DMS 273 treated with DMSO at 0.1 percent for 48 hours (cell line): ENCODE measurements at places on chromosomes 5 and 9.

DNA sequence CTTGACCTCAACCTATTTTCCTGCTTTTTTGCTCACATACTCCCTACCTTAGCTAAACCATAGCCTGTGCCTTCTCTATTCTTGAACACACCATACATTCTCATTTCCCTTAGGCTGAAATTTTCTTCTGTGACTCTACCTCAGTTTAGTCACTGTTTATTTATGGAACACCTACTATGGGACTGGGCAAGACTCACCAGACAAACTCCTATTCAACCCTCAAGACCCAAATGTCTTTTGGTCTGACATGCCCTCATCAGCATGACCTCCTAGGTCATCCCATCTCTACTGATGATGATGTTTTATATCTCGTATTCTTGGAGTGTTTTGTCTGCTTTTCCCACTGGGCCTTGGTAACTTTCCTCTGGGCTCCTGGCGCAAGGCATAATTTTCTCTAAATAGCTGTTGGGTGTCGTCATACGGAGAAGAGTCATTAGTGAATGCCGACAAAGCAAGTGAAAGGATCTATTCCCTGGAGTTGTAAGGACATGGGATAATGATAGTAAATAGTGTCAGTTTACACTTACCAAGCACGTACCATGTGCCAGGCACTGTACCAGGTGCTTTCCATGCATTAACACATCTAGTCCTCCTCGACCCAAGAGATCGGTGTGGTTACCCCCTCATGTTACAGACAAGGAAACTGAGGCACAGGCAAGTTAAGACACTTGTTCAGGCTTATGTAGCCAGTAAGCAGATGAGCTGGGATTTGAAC, 22.4 kb upstream of the PITX1 start:
- no peak for DNase-seq

DNA sequence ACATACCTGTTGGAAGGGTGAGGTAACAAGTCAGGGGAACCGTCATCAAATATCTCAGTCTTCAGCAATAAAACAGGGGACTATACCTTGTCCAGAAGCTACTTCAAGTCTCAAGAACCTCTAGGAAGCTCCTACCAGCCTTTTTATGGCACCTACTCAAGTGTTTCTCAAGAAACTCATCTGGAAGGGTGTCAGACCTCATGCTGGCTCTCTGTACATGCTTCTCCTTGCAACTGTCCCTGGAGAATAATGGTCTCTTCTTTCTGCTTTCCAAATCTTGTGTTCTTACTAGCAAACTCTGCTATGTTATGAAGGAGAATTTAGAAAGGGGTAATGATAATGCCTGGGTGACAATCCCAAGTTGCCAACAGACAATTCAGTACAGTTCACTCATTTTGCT, 8.3 kb upstream of the PTAR1 start:
- DNase-seq = no peak

DNA sequence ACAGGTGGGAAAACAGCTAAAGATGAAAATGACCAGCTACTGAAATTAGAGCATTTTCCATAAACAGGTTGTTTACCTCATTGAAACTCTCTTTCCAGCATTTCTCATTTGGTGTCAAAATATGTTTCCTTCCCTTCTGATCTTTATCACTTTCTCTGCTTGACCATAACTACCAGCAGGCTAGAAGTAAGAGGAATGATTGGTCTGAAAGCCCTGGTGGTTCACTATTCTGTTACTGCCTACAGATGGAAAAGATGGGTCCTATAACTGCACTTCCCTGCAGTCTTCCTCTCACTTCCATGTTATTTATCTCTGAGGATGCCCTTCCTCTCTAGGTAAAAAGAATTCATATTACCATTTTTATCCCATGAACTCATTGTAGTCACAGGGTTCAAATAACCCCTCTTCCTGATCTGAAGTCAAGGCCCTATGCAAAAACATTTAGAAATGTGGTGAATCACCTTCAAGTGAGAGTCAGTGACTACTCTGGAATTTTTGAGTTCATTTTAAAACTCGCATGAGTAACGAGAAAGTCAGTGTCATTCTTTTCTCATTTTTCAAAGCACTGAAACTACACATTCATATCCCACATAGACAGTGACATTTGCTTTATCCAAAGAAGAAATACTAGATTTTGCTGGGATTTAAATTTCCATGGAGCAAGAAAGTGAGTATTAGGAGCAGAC, 51.7 kb downstream of the ZNF474 start:
- no peak for DNase-seq

- DNase-seq = no peak
Measured at GRCh38 chr5:76555114-76555513, 68.1 kb downstream of the F2RL2 start.

- no peak for DNase-seq
Measured at GRCh38 chr5:124772457-124773200, 26.2 kb upstream of the ZNF608 start.

GRCh38 chr5:146365618-146366017, 27.0 kb downstream of the POU4F3 start:
- DNase-seq = no peak

DNA sequence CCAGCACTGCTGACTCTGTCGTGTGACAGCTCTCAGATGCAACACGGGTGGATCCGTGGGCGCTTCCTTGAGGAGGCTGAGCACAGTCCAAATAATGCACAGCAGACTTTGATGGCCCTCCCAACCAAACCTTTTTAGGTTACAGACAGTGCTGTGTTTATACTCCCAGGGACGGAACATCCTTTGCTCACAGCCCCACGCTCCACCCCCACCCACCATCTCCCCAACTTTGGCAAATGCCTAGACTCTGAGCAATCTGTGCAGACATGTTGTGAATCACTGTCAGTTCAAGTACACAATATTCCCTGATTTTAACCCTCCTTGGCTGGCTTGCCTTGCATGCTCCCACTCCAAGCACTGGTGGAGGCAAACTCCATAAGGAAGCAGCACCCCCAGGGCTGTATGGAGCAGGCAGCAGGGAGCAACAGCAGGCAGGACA, 324.6 kb downstream of the MLLT3 start:
- DNase-seq = no peak

DNA sequence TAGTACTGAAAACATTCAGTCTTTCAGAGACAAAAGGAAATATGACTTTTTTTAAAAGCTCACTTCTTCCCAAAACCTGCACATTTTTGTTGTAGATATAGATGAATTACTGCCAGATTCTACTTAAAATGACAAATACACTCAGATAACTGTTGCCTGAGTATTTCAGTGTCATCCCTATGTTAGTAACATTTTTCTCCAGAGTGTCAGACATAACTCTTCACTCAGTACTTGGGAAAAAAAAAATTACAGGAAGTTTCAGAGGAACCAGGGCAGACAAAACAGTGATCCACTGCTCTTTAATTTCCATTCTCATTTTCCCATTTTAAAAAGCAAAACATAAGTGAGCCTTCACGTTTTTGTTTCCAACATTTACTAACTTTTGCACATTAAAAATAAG, 79.3 kb upstream of the ITGA1 start:
- DNase-seq = no peak

GRCh38 chr9:36194326-36195000, 3.7 kb downstream of the CLTA start:
- no peak for DNase-seq

GRCh38 chr9:115627511-115627910, 509.6 kb upstream of the TNC start:
- no peak for DNase-seq

DNA sequence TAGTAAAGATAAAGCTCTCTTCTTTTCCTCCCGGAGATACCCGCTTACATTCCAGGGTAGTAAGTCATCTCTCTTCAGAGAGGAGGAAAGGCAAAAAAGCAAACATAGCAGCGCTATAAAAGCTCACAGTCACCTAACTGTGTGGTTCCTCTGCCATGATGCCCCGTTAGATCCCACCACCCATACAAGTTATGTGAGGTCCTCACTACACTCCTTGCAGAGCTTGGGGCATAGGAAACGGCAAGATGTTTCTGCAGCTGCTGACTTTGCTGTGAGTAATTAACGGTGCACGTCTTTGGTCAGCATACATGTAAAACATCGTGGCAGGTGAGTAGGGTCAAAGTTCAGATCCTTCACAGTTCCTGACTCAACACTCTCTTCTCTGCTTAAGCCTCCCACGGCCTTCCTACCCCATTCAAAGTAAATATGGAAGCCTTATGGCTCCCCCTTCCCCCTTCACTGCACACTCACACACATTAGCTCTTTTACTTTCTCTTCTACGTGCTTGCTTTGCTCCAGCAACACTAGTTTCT, 218.9 kb downstream of the DIRAS2 start:
- DNase-seq = no peak

- no peak for DNase-seq
Measured at GRCh38 chr5:83011985-83012384, 65.2 kb downstream of the TMEM167A start.

DNA sequence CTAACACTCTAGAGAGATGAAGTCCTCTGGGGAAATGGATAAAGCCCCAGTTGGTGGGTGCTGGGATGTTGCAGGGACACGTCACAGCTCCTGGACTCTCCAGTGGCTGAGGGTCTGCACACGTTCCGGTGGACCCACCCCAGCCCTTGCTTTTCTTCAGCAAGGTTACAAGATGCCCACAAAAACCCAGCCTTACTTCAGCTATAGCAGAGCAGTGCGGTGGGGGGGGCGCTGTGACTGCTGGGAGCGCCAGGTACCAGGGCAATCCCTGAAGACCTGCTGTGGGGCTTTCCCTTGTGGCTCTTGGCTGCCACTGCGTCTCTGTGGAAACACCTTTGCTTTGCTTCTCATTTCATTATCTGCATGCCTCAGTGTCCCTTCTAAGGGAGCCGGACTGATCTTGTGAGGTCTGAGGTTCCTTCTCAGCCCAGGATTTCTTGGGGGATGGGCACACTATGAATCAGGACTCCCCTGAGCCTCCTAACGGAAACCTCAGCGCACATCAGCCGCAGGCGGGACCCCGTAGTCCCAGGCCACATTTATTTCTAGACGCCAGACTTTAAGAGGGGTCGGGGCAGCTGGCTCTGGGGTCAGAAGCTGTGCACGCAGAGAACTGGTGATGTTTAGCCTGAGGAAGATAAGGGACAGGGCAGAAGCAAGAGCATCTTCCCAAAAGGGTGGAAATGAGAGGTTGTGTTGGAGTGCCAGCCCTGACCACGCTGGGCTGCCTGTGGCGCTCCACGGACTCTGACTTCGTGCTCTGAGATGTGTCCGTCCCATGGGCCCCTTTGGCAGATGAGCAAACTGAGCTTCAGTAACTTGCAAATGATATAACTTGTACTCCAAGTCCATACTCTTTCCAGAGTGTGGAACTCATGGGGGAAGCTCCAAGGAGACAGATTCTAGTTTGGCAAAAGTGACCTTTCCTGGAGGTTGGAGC, 106.8 kb downstream of the WNK2 start:
- DNase-seq = no peak

- DNase-seq = no peak
Measured at GRCh38 chr5:139131062-139131461, 67.1 kb downstream of the SIL1 start.

DNA sequence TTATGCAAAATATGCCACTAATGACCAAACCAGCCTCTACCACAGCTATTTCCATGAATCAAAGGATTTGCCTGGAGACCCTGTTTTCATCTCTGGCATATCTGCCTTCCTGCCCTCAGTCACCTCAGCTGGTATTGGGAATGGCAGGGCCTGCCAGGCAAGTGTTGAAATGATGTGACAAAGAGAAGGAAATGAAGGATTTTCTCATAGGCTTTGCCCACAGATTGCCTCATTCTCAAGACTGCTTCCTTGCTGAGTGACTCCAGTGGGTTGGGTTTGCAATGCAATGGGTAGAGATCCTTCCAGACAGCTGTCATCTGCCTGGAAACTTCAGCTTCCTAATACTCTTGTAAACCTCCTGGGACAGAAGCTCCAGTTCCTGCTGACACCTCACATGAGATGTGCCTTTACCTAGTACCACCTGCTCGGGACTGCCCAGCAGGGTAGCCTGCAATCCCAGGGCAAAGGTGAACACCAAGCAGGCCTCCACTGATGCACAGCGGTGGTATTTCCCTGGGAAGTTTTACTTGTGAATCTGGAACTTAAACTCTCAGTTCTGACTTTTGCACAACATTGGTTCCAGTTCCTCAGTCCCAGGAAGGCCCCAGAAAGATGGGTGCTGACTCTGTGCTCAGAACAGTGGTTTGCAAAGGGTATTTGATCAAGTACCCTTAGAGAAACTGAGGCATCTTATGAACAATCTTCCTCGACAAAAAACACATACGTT, 64.8 kb upstream of the SLC1A1 start:
- DNase-seq = no peak

GRCh38 chr5:171386861-171387344, 746 bp upstream of the NPM1 start:
- no peak for DNase-seq

DNA sequence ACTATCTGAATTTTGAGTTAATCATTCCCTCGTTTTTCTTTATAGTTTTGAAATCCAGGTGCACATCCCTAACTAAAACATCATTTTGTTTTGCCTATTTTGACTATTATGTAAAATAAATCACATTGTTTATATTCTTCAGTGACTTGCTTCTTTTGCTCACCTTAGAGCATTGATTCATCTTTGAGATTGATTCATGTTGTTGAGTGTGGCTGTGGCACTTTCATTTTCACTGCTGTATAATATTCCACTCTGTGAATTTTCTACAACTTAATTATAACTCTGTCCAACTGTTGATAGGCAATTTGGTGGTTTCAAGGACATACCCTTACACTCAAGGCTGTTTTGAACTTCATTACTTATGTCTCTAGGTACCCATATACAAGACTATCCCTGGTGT, 12.5 kb downstream of the NKX2-5 start:
- DNase-seq = no peak

- DNase-seq = no peak
Measured at GRCh38 chr5:171865471-171865870, 79.9 kb downstream of the SMIM23 start.

DNA sequence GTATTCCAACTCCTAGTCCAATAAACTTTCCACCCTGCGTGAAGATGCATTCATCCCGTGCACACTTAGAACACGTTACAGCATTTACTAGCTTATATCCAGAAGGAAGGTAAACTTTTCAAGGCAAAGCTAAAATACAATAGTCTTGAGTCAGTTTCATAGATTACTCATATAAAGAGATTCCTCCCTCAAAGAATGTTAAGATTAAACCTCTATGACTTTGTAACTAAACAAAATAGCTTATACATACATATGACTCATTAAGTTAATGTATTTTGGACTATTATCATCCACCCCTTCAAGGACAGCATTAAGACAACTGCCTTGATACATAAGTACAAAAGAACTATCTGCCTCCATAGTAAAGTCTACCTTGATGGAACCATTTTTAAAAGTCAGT, 36.1 kb downstream of the TLE1 start:
- DNase-seq = no peak

- peak; percentile 36 for DNase-seq
Measured at GRCh38 chr9:121992571-121993212, 100.4 kb downstream of the TTLL11 start.
